ENCODE measurements at places on chromosomes 7 and 10.
A peak's percentile ranks its signal among the peaks of the same experiment; 100 is the strongest.

- DNase-seq: no peak
Observed at GRCh38 chr10:128751284-128751683, 625.1 kb upstream of the MKI67 start.

DNA sequence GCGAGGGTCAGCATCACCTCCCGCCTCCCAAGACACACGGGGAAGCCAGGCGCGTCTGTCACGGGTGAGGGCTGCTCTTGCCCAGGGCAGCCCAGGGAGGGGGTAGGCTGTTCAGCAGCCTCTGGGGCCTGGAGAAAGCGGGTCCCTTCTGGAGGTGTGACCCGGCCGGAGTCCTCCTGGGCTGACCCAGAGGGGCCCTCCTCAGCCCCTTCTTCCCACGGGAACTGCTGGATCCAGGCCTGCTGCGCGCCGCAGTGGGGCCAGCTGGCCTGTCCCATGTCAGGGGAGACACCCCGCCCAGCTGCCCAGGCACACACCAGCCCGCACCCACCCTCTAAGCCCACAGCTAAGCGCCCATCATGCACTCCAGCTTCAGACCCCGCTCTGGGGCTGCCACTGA lies 41.8 kb downstream of the INSIG1 start:
- DNase-seq: no peak

DNA sequence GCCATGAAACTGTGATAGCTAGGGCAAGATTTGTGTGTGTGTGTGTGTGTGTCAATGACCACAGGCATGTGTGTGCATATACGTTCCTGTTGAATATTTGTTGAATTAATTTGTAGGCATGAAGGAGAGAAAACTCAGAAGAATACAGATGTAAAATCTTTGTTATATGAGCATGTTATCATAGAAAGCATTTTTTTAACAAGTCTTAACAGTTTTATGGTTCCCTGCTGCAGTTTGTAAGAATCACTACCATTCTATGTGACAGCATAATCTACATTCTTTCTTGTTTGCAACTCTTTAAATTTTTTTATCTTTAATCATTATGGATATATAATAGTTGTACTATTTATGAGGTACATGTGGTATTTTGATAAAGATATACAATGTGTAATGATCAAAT lies 130.3 kb downstream of the CD36 start:
- DNase-seq: no peak

DNA sequence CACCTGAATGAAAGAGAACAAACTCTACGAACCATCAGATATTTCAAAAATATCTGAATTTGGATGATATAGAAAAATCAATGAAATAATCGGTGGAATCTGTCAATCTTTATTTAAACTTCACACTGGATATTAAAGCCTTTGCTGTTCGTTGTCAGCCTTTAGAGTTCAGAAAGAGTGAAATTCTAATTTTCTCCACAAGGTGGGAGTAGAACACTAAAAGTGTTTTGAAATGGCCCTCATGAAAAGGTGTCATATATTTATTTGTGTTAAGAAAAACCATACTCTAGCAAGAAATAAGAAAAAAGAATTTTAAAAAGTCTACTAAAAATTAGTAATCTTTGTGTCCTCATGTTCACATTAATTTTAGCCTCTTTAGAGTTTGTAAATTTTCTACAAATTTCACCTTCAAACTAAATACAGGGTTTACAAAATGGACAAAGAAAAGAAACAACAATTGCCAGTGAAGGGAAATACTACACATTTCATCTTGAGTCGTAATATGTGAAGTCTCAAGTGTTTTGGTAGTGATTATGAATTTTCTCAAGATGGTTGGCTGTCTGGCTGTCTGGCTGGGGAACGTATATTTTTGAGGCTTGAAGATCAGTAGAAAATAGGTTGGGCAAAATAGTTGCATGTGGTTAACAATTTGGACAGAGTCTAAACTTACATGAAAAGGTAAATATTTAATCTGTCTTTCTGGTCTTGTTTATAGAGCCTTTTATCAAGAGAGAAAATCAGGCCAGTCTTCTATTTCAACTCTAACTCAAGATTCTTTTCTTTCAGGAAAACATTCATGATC lies 43.7 kb downstream of the DNAJB9 start:
- DNase-seq: peak; percentile 5

DNA sequence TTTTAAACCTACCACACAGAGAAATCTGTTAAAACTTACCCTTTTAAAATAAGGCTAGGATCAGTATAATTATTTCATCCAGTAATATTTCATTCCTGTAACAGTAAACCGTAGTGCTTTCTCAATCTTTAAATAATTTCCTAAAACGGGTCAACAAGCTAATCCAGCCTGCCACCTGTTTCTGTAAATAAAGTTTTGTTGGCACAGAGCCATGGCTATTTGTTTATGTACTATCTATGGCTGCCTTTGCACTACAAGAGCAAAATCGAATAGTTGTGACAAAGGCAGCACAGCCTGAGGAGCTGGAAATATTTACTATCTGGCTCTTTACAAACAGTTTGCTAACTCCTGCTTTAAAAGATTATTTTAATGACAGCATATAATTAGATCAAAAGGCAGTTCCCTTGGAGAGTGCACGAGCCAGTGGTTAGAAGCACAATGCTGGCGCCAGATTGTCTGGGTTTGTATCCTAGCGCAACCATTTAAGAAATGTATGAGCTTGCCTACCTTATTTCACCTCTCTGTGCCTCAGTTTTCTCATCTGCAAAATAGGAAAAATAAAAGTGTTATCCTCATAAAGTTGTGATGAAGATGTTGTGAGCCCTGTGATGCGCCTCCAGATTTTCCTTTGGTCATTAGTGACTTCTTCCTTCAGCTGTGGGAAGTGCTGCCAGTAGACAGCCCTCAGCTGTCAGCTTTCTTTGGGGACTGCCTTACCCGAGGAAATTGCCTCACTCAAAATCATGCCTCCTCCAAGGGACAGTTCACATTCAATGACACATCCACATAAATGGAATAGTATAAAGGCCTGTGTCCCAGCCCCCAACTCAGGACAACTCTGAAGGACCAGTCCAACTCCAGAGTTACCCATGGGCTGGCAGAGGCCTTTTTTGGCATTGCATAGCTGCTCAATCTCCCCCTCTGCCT lies 11.8 kb upstream of the MIOS start:
- DNase-seq: no peak

- no peak for DNase-seq
Observed at GRCh38 chr7:47681249-47681810, 99.4 kb upstream of the TNS3 start.

DNA sequence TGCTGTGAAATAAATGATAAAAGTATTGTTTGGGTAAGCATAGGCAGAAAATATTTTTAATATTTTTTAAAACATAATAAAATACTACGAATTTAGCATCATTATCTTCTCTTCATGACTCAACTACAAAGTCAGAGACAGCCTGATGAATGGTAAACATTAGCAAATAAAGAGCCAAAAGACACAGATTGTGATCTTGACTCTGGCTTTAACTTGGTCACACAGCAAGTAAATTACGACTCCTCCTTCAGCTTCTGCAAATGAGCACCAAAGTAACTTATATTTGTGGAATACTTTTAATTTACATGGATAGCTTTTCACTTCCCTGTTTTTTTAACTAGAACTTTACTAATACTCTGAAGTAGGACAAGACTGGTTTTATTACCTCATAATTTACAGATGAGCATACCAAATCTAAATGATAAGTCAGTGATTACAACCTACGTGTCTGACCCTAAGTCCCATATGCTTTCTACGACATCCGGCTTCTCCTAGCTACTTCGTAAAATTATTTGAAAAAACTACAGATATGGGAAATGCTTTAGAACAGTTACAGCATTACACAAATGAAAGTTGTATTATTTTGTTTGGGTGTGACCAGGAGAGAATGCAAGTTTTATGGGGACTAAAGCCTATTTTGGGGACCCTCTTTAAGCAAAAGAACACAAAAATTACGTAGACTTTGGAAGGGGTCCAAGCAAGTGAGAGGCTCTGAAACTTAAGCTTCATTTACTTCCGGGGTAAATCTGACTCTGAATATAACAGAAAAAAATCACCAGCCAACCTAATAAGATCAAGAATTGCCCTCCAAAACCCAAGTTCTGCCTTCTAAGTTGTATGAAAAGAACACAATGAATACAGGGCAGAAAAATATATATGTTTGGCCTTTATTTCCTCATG lies 133.8 kb downstream of the CPEB3 start:
- no peak for DNase-seq

GRCh38 chr7:140062528-140063299 lies at the start of gene PARP12:
Gene PARP12, minus strand, starts transcription at chr7:140062951. Its CDS starts 104 bp downstream, at chr7:140062847.
- DNase-seq: peak; percentile 87

DNA sequence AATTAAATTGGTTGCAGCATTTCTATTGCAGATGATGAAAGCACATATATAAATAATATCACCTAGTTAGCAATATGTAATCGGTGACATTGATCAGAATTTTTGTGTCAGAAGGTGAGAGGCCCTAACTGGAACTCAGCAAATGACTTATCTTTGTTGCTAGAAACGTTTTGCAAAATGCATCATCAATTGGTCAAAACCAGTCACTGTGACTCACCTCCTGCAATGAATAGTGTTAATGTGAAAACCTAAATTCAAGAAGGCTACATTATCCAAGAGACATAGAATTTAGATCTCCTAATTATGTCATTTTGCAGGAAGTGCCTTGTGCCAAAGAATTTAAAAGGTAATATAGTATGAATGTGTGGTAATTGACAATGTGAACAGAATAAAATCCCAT lies 9.8 kb upstream of the PNLIPRP3 start:
- DNase-seq: no peak

DNA sequence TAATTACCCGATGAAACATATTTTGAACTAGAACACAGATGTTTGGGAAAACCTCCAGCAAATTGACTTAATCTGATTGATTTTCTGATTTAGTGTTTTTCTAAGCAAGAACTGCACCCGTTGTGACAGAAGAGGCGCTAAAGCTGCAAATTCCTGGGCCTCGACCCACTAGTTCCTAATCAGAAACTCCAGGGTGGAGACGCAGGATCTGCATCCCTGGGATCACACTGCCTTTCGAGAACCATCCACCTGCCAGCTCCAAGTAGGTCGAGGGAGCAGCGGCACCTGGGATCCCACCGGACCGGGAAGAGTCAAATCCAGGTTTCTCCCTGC lies 136.8 kb upstream of the CDCA7L start:
- DNase-seq: no peak

GRCh38 chr10:129730993-129731325 lies 233.1 kb downstream of the EBF3 start:
- no peak for DNase-seq

GRCh38 chr10:70054902-70055301 lies 2.3 kb downstream of the MACROH2A2 start:
- no peak for DNase-seq

DNA sequence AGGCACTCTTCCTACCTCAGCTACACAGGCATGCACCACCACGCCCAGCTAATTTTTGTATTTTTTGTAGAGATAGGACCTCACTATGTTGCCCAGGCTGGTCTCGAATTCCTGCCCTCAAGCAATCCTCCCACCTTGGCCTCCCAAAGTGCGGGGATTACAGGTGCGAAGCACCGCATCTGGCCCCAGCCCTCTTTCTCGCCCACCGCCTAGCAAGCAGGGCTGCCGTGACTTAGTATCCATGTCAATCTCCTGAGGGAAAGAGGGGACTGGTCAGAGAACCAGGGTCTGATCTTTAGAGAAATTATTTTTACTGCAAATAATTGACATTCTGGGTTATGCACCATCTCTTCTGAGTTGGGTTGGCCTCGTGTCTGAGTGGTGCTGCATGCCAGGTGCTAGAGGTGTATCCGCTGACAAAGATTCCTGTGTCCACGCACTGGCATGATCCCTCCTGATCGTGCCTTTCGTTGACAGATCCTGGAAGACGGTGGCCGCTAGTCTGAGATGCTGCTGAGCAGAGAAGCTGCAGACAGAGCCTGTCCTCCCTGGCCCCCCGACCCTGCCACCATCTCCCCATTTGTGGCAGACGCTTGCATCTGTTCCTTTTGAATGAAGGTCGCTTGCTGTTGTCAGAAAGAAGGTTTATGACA lies 22.7 kb downstream of the WIPI2 start:
- DNase-seq: no peak

DNA sequence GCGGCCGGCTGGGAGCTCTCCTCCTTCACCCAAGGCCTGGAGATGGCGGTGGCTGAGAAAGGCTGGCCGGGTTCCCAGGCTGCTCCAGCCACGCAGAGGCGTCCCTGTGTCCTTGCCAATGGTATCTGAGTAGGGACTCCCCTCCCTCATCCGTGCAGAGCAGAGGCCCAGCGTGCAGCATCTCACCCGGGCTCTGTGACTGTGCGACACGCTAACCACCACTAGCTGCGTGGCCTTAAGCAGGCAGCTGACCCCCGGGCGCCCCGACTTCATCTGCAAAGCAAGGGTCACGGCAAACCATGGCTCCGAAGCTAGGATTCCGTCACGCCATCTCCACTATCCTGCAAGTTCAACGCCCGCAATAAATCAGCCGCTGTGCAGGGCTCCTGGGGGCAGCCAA lies 47.2 kb upstream of the TNRC18 start:
- DNase-seq: no peak

DNA sequence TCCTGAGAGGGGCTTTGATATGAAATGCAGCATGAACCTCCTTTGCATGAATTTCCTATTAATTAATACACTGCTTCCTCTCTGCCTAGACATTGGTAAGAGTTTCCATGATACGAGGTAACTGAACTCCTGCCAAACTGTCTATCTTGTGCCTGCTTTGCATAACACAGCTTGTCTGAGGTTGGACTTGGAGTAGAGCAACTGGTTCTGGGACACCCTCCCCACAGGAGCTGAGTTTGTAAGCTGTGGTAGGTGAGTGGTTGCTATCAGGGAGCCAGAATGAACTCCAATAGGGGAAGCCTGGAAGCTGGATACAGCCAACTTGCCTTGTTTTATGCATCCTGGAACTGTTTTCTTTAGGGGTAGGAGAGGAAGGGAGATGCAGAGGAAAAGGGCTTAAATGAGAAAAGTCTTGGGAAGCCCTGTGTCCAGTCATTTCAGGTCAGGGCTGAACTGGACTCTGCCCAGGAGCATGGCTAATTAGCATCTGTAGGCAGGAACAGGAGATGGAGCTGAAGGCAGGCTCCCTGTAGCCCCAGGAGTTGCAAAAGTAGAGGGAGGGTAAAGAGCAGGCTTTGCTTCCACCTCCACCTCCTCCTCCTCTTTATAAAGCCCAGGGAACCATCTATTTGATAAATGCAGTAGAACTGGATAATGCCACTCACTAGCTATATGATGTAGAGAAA lies 73.2 kb upstream of the GPR158 start:
- no peak for DNase-seq

- DNase-seq: no peak
Observed at GRCh38 chr7:51029701-51030191, 247.1 kb upstream of the GRB10 start.

GRCh38 chr10:22634093-22634492 lies 80.3 kb downstream of the PIP4K2A start:
- DNase-seq: no peak
